ENCODE measurements at places on chromosomes 7 and 10.

DNA sequence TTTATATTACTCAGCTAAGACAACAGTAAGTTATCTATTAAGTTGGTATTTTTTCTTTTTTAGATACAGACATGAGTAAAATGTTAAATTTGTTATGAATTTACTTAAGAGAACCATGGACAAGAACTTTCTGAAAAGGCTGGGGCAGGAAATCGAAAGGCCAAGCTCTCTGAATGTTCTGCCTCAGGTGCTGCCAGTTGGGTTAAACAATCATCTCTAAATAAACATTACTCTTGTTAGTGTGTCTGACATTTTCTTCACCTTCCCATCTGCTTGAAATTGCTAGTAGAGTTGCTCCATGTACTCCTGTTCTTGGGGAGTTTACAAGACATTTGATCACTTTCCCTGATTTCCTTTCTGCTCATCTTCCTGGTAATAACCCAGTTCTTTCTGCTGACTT lies 87.5 kb downstream of the ANKRD7 start:
- DNase-seq, result no peak

- DNase-seq, result no peak
Observed at GRCh38 chr7:151883857-151884256, 6.9 kb upstream of the PRKAG2 start.

DNA sequence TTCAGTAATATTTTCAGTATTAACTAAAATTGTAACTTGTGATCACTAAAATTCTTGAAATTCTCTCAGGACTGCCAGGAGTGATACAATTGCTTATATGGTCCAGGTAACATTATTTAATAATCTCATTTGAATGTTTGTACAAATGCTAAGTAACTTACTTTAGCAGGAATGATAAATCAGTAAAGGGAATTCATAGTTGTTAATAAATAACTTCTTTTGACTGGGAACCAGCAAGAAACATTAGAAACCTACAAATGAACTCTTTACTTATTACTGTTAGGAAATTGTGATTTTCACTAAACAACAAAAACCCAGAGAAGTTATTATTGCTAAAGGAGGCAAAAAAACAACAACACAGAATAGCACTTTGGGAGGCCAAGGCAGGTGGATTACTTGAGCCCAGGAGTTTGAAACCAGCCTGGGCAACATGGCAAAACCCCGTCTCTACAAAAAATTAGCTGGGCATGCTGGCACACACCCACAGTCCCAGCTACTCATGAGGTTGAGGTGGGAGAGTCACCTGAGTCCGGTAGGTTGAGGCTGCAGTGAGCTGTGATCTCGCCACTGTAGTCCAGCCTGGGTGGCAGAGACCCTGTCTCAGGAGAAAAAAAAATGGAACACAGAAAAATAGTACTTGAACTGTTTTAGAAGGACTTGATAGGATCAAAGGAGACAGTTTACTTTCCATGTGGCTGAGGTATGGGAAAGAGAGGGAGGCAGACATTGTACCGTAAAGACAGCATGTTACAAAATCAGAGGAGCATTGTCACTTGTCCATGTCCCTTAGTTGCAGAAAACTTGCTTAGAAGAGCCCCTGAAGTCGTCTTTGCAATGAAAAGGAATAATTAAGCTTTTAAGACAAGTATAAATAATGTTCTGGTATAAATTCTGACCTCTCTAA lies 53.1 kb downstream of the SHOC2 start:
- DNase-seq, result no peak

GRCh38 chr10:109931163-109931562 lies 7.9 kb upstream of the XPNPEP1 start:
- no peak for DNase-seq

DNA sequence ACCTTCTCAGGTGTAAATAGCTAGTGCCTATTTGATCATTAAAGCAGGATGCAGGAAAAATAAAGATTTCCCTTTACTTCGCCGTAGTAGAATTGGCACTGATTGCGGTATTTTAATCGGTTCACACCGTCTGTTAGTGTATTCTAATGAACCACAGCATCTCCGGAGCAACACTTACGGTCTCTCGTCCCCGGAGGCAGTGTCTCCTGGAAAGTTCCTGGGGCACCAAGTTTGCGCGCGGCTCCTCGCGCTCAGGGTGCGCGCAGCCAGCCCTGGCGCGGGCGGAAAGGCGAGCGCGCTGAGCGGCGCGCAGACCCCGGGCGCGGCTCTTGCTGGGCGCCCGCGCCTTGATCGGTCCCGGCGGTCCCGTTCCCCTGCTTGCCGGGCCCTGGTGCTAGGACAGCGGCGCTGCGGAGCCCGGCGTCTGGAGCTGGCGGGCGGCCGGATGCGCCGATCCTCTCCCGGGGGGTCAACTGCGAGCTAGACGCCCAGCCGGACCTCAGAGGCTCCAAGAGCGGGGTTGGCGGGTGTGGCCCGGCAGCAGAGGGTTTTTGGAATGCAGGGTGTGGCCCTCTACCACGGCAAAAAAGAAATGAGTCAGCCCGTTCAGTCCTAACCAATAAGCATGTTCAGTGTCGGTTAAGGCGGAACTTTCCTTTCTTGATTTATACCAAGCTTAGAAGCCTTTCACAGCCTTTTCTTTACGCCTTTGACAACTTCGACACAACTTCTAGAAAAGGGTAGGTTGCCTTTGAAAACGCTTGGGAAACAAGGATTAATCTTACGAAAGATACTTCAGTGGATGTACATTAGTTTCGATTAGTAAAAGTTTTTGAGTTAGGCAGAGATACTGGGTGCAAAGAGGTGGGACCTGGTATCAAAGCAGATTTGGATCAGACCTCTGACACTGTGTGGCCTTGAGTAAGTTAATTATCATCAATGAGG lies 166.8 kb upstream of the ASAH2 start:
- DNase-seq, result no peak

GRCh38 chr7:150722431-150722931 lies 6.1 kb downstream of the GIMAP1 start:
- peak; percentile 70 for DNase-seq

GRCh38 chr10:71995887-71996575 lies 31.8 kb downstream of the CHST3 start:
- DNase-seq, result no peak

DNA sequence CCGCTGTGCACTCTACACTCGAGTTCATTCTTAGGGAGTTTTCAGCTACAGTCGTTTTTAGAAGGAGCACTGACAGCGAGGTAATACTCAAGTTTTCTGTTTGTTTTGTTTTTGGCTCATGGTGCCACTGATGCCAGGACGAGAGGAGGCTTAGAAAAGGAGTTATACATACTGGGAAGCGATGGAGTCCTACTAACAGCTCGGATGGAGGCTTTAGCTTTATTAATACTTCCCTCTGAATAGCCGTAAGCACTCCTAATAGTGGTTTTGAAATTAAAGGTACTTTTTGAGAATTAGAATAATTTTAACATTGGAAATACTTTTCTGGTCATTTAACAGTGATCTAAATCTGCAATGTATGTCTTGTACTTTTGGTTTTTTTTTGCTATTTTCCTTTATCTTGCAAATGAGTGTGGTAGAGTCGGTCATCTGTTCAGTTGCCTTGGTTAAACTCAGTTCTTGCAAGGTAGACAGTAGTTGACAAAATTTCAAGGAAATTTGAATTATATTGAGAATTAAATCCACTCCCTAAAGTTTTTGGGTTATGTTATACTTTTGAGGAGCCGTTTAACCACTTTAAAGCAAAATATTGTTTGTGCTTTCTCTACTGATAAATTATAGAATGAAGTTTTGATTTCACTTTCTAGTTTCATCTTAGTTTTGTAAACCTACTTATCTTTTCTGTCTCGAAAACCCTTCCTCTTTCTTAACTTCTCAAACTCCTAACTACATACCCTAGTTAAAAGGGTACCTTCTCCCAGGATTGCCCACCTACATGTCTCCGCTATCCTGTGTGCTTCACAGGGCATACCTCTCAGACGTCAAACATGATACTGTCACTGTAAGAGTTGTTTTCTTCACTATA lies 1.5 kb downstream of the HBP1 start:
- no peak for DNase-seq

DNA sequence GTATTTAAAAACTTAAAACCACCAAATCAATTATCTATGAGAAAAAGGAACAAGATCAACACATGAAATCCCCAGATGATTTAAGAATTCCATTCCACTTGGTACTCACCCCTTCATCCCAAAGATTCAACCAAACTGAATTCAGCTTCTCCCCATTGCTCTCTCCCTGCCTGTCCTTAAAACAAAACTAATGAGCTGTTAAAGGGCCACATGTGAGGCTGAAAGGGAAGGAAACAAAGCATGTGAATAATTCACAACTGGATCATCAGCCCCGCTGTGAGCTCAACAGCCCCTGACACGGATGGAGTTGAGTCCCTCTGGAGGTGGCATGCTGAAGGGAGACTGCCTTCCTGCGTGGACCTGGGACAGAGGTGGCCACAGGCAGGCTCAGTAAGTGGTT lies 32.9 kb downstream of the VOPP1 start:
- no peak for DNase-seq

DNA sequence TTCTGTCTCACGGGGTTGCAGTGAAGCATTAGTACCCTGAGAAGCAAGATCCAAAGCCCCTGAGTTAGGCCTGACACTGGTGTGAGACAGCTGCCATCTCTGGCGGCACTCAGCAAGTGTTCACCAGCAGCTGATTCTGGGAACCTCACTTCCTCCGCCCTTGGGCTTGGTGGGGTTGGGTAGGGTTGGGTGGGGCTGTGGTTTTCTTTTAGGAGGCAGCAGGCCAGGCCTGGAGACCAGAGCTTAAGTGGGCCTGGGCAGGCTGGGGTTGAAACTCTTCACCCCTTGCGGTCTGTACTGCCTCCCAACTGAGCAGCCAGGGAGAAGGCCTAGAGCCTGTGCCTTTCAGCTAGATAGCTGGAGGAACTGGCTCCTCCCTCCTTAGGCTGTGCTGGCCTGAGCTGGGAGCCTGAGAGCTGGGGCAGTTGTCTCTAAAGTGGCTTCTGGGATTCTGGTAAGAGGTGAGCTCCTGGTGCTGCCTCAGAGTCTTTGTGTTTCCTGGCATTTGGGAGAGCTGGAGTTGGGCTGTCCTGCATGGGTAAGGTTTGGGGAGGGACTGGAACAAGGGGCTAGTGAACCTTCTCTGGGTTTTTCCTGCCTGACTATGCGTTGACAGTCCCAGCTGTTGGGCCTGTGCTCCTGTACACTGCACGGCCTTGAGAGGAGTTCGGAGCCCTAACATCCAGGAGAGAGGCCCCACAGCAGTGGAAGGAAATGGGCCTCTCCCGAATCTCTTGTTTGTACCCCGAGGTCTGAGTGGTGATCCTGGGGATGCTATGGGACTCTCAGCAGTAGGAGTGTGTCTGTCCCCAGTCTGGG lies 5.1 kb downstream of the TSPAN14 start:
- DNase-seq, result no peak

DNA sequence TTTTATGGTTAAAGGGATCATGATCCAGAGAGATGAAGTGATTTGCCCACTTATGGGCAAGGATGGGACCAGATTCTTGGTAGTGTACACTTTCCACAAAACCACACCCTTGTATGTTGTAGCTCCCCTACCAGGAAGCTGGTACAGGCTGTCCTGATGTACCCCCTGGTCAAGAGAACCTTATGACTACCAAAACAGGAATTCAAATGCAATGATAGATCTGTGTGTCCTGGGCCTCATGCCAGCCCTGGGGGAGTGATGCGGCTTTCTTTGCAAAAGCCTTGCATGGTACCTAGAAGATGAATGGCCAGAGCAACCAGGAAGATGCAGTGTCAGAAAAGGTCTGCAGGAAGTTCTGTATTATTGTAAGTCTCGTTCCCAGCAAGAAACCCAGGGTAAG lies 94.9 kb upstream of the AGK start:
- DNase-seq, result no peak

DNA sequence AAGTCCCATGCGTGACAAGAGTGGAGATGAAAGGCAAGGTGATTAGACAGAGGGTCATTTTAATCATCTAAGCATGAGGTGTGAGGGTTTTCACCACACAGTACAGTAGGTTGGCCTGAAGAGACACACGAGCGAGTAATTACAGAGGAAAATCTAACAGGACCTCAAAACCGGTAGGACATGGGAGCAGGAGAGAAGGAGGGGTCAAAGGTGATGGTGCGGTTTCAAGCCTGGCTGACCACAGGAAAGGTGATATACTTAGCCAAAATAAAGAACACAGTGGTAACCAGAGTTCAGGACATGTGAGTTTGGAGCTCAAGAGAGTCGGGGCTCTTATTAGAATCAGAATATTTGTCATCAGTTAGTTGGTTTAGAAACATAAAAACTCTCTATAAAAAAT lies 20.0 kb downstream of the GLI3 start:
- DNase-seq, result no peak

DNA sequence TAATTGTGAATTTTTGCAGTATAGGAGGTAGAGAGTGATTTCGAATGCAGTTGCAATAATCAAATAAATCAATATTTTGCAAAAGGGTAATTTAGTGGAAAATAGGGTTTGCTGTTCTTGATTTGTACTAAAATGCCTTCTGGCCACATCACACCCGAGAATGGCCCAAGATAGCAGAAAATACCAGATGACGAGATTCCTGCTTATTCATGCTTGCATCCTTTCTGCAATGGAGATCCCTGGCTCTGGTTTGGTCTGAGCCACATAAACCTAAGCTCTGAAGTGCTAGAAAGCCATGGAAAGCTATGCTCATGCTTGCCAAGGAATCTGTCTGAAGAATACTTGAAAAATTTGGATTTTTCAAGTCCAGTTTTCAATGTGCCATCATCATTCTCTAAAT lies 634.2 kb upstream of the COBL start:
- no peak for DNase-seq

- DNase-seq, result no peak
Observed at GRCh38 chr7:111953611-111954010, 252.6 kb downstream of the DOCK4 start.

DNA sequence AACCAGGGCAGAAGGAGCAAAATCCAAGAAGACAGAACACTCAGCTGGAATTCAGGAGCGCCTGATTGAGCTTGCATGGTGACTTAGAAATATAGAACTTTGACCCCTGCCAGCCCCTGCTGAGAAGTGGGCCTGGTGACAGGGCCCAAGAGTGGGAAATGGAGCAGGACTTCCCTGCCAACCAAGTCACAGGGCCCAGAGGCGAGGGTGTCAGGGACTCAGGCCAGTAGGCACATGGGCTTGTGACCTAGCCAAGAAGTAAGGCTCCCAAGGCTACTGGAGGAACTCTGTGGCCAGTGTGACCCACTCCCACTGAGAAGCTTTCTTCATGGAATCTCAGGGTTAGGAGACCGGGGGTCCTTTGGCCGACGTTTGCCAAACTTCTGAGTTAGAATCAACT lies 31.9 kb downstream of the LRRC20 start:
- no peak for DNase-seq

DNA sequence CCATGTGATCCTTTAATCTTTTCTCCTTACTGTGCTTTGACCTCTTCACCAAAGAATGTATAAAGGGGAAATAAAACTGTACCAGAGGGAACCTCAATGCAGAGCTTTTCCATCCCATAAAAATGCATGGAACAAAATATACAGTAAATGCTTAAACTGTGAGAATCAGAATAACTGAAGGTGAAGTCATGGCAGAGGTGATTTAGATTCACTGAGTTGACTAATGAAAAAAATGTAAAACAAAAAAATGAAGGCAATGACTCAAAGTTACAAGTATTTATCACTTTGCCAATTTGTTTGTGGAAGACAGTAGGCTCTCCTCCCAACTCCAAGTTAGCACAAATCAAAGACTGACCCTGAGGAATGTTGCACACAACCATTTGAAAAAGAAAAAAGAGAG lies 1331.6 kb upstream of the SORCS1 start:
- DNase-seq, result no peak

- DNase-seq, result no peak
Observed at GRCh38 chr10:22853906-22854447, 73.9 kb upstream of the ARMC3 start.
